ENCODE measurements at places on chromosomes 1 and 21. TPM values are rescaled to one million over a fixed set of nuclear protein-coding genes. Genes with fewer than 3 reads are reported as not detected.

AMY2A gene
- total RNA-seq: not detected

PCP4 gene
- not detected for total RNA-seq

SLAMF9 gene
- total RNA-seq: not detected

VAMP3 gene
- total RNA-seq: 183 TPM

OLFM3 gene
- total RNA-seq: not detected

WASF2 gene
- 36.2 TPM for total RNA-seq

HHIPL2 gene
- total RNA-seq: not detected

MTMR11 gene
- 3.7 TPM for total RNA-seq

FAM78B gene
- 0.15 TPM for total RNA-seq

KCNA10 gene
- not detected for total RNA-seq

SPRR2G gene
- not detected for total RNA-seq

AVPR1B gene
- not detected for total RNA-seq

LCE3D gene
- not detected for total RNA-seq

MX2 gene
- total RNA-seq: 16.9 TPM

TRABD2B gene
- not detected for total RNA-seq

RGS5 gene
- 0.54 TPM for total RNA-seq

PKLR gene
- total RNA-seq: not detected

SPRR1B gene
- total RNA-seq: not detected

ABCG1 gene
- 13.3 TPM for total RNA-seq

PCSK9 gene
- total RNA-seq: 0.33 TPM

CD52 gene
- total RNA-seq: not detected

SLFNL1 gene
- total RNA-seq: 0.07 TPM

DTL gene
- 15.7 TPM for total RNA-seq

PRR9 gene
- total RNA-seq: not detected

RHD gene
- total RNA-seq: not detected

GABRD gene
- total RNA-seq: 0.07 TPM

KPRP gene
- total RNA-seq: not detected

RGS2 gene
- 8.6 TPM for total RNA-seq

TFAP2E gene
- not detected for total RNA-seq

VASH2 gene
- total RNA-seq: under 0.01 TPM

C1orf159 gene
- 15.6 TPM for total RNA-seq

All from mammary microvascular endothelial cell (primary cell).